GM12865 (cell line): ENCODE measurements at places on chromosomes 5 and 9.
A peak's percentile ranks its signal among the peaks of the same experiment; 100 is the strongest.

GRCh38 chr9:91162311-91162710 is 199.4 kb downstream of the AUH start:
- no peak for DNase-seq

GRCh38 chr5:149583394-149583793 is 2.1 kb downstream of the ARHGEF37 start:
- no peak for DNase-seq

- no peak for DNase-seq
Measured at GRCh38 chr5:170269579-170269978, 28.0 kb downstream of the LCP2 start.

DNA sequence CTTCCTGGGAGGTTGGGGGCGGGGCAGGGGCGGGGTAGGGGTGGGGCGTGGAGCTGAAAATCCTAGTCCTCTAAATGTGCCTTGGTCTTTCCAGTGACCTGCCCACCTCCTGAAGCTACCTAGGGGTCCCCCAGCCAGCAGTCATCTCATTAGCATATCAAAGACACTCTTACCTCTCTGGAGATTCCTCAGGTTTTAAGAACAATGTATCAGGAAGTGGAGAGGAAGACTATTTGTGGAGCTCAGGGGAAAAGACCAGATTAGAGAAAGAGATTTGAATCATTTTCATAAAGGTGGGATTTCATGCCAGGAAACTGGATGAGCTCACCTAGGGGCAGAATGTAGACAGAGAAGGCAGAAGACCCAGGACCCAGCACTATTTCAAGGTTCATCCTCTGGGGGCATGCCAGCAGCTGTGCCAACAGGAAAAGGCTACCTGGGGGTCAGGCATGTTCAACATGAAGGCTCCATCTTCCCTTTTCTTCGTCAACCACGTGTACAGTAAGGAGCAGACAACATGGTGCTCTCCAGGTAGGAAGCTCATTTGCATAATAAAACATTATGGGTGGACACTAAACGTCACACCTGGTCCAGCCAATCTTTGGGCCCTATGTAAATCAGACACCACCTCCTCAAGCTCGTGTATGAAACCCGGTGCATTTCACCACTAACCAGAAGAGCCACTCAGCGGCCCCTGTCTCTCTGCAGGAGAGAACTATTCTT is 6.9 kb downstream of the GMCL2 start:
- no peak for DNase-seq

DNA sequence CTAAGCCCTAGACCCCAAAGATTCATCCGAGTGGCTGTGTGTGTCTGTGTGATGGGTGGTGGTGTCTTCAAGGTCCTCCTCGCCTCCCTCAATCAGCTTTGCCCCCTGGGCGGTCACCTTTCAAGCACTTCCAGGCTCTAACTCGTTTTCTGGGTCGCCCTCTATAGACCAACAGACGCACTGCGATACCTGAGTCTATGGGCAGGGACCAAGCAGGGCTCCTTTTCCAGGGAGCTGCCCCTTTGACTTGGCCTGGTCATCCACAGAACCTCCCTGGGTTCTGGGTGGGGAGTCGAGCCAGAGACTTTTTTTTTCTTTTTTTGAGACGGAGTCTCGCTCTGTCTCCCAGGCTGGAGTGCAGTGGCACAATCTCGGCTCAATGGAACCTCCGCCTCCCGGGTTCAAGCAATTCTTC is 1.1 kb downstream of the SLC27A4 start:
- DNase-seq: peak; percentile 85

DNA sequence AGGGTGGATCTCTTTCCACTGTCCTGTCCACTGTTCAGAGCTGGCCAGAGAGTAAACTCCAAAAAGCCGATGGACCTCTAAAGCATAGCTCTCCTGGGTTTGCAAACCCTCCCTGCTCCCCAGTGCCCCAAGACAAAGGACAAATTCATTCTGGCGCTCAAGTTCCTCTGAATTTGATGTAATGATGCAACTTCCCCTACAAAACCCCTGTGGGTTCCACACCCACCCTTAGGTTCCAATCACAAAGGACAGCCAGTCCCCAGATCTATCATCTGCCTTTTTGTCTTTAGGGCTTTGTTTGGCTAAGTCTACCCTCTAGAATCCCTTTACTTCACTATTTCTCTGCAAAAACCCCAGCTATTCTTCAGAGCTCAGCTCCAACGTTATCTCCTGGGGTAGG is 57.4 kb upstream of the SLC25A51 start:
- DNase-seq: no peak
